Fibroblast of skin of left quadriceps (primary cell): ENCODE measurements at places on chromosomes 1 and 21.
A peak's percentile ranks its signal among the peaks of the same experiment; 100 is the strongest.

- DNase-seq, result peak; percentile 51
These were observed 9.8 kb downstream of the COL8A2 start for GRCh38 chr1:36115200-36115669.

DNA sequence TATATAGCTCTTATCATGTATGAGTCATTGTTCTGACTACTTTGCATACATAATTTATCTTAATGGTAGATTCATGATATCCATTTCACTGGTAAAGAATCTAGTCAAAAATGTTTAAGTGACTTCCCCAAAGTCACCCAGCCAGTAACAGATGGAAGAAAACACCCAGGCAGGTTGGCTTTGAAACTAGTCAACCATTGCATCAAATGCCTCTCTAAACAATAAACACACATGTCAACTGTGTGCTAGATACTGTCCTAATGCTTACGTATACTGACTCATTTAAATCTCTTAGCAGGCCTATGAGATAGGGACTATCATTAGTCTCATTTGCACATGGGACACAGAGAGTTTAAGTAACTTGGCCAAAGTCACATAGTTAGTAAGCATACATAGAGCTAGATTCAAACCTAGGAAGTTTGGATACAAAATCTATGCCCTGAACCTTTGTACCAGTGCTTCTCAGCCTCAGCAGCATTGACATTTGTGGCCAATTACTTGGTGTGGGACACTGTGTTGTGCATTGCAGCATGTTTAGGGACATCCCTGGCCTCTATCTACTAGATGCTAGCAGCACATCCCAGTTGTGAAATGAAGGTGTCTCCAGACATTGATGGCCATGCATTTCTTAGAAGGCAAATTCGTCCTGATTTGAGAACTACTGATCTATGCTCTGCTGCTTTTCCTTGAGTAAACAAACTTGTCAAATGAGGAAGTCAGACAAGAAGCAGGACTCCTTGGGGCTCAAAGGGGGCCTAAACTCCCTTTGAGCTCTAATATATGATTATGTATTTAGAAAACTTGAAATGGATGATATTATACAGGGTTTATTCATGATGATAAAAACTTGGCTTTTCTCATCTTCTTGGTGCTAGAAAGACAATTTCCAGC, 316.3 kb downstream of the KCNH1 start:
- no peak for DNase-seq

GRCh38 chr1:199727682-199728081, 299.8 kb upstream of the NR5A2 start:
- no peak for DNase-seq

GRCh38 chr1:30704271-30704670, 19.1 kb downstream of the MATN1 start:
- no peak for DNase-seq

DNA sequence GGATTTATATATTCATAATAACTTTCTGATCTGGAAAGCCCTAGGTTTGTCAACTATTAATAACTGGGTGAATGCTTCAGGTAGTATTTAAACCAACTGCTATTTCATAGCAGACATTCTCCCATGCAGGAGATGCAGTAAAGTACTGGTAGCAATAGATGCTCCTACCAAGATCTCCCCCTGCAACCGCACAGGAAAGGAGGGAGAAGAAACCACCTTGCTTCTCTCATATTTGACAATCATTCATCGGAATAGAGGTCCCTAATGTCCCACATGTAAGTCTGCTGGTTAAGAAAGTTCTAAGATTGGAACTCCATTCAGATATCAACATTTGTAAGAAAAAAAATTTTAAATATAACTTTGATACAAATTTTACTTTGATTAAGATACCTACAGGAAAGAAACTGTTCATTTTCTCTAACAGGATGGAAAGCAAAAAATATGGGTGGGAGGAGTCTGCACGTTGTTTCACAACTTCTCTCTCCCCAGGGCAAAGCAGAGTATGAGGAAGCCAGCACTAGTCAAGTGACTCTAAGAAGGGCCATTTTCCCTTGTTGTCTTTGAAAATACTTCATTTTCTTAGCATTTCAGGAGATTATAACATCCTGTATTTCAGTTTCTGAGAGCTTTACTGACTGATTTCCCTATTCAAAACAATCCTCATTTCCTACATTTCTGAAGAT, at the start of gene PYHIN1:
PYHIN1 (plus strand) TSS at position 498 of the 683 bp plus-strand sequence. CDS start 5,359 bp downstream, outside the sequence.
- no peak for DNase-seq

GRCh38 chr1:175397103-175397502, 204.5 kb upstream of the KIAA0040 start:
- no peak for DNase-seq

DNA sequence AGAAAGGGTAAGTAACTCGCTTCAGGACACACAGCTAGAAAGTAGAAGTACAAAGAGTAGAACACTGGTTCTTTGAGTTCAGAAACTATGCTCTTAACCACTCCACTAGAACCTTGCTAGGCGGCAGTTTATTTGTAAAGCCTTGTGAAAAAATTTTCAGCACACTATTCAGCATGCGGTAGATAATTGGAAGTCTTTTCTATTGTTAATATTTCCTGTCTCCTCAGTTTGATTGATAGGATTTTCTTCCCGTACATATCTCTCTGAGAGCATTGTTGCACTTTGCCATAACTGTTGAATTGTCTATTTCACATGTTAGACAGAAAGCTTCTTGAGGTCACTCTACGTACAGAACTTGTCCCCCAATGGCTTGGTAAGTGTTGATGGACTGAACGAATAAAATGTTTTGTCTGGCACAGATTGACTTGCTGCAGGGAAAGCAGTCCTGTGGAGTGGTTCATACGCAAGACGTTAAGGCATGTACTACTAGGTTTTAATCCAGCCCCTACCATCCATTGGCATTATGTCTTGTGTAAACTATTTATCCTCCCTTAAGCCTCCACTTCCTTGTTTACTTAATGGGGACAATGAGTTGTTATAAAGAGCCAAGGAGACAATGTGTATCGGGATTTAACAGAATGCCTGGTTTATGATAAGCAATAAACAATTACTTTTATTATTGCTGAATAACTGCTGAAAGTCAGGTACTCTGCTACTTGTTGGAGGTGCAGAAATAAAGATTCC, 35.8 kb downstream of the C1orf21 start:
- DNase-seq, result no peak

GRCh38 chr1:169466259-169467230, 19.2 kb downstream of the SLC19A2 start:
- no peak for DNase-seq

GRCh38 chr1:966135-966703, at the start of gene PLEKHN1:
TSS of gene PLEKHN1 (plus strand) at chr1:966482. CDS start at chr1:966532, 50 bp downstream.
- no peak for DNase-seq

GRCh38 chr1:209895709-209896108, 42.3 kb upstream of the SYT14 start:
- DNase-seq, result no peak

DNA sequence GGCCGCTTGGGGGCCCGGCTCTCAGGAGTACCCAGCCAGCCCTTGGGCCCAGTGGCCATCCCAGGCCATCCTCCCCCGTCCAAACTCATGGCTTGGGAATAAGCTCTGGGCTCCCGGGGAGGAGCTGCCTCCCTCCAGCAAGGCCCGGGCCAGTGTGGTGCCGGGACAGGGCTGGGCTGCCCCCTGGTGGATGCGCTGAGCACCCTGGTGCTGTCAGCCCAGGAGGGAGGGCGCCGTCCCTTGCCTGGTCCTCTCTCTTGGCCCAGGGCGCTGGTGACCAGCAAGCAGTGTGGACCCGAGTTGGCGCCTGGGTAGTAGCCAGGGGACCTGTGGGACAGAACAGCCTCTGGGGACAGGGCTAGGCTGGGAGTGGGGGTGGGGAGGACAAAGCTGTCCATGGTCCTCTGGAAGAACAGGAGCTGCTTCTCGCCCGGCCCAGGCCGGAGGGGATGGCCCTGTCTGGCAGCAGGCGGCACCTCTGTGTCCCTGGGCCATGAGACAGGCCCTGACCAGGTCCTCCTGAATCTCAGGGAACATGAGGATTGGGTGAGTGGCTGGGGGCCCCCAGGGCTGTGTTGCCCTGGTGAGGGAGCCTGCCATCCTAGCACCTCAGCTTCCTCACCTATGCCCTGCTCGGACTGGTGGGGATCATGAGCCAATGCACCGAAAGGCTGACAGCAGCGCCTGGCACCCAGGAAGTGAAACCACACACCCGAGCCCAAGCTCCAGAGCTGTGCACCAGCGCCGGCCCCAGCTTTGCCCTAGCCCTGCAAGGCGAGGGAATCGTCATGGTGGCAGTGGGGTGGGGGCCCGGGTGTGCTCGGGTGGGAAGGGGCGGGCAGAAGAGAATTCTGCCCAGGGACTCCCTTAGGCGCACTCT, 9.4 kb downstream of the MORN1 start:
- peak; percentile 32 for DNase-seq

DNA sequence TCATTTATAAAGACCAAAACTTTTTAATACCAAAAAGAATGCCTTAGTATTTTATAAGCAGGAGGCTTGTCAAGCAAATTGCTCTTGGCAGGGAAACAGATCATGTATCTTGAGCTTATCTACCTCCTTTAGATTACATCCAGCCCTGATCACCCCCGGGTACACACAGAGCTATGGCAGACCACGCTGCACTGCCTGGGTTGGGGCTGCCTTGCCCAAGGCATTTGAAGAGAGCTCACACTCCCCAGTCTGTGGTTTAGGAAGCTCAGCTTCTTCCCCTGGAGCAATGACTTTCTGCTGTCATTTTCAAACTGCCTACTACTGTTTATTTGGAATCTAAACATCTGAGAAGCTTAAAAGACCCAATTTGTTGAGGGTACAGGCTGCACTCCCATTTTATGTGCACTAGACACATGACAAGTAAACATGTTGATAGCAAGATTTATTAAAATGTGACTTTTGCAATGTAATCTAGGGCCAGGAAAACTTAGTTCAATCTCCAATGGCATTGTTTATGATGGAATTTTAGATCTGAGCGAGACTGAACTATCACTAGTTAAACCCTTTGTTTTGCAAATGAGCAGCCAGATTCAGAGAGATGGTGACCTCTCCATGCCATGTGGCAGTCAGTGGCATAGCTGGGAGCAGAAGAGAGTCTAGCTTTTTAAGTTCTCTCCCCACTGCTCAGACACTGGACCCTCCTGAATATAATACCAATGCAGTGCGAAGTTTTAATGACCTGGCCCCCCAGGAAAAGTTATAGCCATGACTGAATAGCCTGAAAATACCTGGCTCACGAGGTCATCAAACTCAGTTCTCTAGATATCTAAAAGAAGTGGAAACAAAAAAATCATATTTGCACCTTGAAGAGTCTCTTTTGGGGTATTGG, 214.9 kb downstream of the HLX start:
- DNase-seq, result no peak

- DNase-seq, result no peak
These were observed 20.2 kb downstream of the BTG2 start for GRCh38 chr1:203325418-203326091.

- DNase-seq, result no peak
These were observed 28.3 kb downstream of the LGALS8 start for GRCh38 chr1:236552096-236552495.

- peak; percentile 6 for DNase-seq
These were observed 287.5 kb downstream of the LRRIQ3 start for GRCh38 chr1:73910466-73910865.

DNA sequence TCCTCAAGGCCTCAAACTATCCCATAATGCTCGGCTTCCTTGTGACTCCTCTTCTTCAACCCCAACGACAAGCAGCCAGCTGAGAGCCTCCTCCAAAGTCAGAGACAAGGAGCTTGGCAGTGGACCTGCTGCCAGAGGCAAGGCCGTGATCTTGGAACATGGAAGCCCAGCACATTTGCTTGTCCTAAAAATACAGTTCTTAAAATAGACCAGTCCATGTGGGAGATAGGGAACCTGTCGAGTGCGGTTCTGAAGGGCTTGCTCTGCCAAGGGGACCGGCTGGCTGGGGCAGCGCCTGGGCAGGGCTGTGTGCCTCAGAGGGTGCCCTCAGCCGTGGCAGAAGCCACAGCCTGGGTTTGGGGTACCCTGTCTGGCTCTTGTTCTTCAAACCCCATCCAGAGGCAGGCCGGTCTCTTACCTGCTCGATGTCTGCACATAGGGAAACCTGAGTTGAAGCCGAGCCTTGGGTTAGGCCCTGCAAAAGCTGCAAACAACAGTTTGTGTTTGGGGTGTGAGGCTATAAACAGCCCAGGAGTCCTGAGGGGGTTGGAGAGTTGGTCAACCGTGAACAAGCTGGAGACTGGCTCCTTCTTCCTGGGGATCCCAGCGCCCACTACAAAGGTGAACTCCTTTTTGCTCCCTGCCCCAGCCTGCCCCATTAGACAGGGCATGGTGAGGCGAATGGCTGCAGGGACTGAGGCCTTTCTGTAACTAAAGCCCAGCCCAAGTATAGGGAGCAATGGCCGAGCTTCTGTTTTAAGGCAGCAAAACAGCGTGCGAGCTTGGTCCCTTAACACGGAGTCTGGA, 228.8 kb downstream of the CAMTA1 start:
- DNase-seq, result no peak

DNA sequence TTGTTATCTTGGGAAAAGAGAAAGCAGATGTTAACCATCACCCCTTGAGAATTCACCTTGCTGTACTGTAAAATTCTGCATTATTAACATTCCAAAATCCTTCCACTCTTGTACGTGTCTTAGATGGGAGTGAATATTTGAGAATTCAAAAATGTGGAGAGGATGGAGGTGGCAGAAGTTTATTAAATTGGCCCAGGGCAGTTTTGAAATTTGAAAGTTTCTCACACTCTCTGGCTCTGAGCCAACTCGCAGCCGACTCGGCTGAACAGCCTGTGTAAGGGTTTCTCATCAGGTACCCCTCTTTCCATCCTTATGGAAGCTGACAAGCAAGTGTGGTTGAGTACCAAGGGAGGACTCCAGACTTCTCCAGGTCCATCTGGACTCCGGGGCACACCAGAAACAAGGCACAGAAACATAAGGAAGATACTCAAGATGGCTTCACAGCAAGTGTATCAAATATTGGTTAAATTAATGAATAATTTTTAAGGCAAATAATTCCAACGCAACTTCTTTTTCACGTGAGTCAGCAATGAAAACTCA, 45.1 kb downstream of the RRAGC start:
- DNase-seq, result no peak

DNA sequence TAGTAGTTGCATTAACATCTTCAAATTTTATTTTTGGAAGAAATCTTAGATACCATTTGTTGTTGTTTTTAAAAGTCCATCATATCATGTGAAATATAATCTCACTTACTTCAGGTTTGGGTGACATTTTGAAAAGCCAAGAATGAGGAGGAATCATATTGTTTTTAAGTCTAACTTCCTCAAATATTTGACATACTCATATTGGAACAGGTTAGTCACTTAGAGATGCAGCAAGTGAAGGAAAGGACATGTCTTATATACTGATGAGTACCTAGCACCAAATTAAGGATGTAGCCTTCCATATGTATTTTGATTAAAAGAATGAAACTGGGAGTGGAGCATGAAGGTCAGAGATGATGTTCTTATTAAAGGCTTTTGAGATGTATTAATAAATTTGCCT, 23.9 kb downstream of the GBP2 start:
- no peak for DNase-seq
